ENCODE measurements at places on chromosomes 6 and 20.

GRCh38 chr6:142721215-142721920 lies 223.6 kb downstream of the HIVEP2 start:
- DNase-seq, result no peak

GRCh38 chr6:139219271-139219729 lies 72.5 kb downstream of the TXLNB start:
- DNase-seq, result peak; percentile 41

- DNase-seq, result no peak
These were observed 59.2 kb upstream of the DUSP22 start for GRCh38 chr6:232982-233640.

GRCh38 chr20:11076434-11077105 lies 402.8 kb upstream of the JAG1 start:
- DNase-seq, result no peak

- DNase-seq, result no peak
These were observed 122.2 kb downstream of the MTFR2 start for GRCh38 chr6:136127873-136128272.

DNA sequence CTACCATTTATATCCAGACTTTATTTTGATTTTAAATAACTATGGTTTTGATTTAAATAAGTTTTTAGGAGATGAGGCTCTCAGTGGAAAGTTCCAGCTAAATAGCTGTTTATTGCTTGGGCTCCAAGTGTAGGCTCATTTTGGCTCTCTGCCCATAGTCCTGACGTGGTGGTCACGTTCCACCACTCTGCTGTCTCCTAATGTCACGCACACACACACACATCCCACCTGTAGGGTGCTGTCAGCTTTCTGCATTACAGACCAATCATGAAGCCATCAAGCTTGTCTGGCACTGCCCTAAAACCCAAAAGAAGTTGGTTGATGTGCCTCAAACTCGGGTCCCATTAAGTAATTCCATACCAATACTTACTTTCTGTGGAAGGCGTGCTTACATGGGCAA lies 45.4 kb downstream of the PANK2 start:
- DNase-seq, result no peak

DNA sequence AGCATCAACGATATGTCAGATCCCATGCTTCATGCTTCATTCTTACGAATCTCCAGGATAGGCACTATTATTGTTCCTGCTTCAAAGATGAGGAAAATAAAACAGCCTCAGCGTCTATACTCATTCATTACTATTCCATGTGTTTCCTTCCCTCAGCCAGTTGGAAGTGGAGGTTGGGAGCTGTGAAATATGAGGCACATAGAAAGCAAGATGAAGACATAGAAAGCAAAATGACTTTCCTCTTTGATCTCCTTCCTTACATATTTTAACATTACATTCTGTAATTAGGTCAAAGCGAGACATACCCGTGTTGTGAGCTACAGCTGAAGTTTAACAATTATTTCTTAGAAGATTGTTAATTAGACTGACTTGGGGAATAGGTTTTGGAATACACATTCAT lies 125.4 kb downstream of the FYN start:
- DNase-seq, result no peak

DNA sequence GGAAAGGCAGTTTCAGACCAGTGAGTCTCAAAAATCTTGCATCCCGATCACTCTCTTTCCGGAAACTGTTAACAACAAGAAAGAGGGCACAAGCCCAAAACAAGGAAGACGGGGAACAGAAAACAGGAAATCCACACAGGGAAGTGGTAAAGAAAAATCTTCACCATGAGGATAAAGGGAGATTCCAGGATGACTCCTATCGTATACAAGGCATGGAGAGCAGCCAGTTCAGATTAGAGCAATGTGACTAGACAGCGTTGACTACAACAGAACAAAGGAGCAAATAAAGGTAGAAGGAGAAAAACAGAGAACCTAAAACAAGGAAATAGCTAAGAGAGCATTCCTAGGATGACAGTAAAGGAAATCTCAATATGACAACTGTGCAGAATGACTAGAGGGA lies 26.5 kb downstream of the VNN1 start:
- DNase-seq, result no peak

DNA sequence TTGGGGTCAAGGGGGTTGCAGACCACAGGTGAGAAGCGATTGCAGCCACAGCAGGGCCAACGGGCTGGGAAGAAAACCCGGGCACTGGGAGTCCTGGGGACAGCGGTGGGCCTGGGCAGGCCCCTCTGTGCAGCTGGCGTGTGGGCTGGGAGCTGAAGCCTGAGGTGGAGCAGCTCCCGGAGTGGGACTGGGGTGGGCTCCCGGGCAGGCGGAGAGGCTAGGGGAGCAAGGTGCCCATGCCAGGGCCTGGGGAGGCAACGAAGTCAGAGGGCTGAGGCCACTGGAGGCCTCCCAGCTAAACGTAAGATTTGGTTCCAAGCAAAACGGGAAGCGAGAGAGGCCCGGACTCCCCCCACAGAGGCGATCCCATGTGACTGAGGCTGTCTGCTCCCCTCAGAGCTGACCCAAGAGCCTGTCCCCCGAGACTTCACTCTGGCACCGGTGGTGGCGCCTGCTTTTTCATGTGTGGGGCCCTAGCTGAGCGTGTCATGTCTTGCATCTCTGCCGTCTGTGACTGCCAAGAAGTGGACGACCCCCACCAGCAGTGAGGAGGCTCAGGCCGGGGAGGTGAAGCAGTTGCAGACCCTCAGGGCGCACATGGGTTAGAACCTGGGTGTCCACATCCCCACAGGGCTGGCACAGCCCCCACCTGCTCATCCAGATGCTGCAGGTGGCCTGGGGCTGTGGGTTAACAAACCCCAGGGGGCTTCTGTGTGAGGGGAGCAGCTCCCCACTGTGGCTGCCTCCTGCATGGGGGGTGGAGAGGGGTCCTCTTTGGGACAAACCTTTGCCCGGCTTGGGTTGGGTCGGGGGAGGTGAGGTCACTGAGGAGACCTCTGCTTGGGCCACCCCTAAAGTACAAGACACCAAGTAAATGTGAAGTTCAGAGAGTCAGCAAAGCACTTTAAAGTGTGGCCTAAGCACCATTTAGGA lies 212.3 kb downstream of the TAF4 start:
- no peak for DNase-seq

DNA sequence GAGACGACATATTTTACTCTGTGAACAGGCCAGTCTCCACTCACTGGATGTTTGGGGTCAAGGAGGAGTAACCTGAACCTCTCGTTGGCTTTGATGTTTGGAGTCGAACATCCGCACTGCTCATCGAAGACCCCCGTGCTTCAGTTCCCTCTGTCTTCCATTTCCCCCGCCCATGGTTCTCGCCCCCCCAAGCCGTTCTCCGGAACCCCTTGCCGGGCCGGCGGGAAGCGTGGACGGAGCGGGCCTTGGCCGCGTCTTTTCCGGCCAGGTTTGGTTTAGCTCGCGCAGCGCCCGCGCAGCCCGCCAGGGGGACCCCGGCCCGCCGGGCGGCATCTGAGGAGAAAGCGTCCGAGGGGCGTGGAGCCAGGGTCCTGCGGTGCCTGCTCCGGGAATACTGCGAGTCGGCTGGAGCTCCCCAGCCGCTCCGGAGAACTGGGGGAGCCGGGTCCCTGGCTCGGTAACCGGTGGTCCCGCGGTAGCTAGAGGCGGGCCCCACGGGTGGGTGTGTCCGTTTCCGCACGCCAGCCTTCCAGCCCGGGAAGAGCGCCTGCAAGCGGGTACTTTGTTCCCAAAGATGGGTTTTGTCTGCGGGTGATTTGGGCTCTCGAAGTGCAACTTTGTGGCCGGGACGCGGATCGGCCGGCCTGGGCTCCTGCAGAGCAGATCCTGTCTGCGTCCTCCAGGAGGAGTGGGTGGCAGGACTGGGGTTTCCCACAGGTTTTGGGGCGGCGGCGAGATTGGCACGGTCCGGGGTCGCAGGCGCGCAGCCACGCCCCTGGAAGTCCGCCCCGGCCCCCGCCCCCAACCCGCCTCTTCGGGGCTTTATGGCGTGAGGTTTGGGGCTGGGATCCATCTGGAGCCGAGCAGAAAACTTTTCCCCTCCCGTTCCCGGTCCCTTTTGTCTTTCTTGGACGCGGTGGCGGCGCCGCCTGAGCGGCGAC lies at the start of gene TMEM200A:
Gene TMEM200A (plus strand): TSS at position 852 of the 941 bp plus-strand sequence. CDS start 74,406 bp downstream, outside the sequence.
- peak; percentile 53 for DNase-seq

DNA sequence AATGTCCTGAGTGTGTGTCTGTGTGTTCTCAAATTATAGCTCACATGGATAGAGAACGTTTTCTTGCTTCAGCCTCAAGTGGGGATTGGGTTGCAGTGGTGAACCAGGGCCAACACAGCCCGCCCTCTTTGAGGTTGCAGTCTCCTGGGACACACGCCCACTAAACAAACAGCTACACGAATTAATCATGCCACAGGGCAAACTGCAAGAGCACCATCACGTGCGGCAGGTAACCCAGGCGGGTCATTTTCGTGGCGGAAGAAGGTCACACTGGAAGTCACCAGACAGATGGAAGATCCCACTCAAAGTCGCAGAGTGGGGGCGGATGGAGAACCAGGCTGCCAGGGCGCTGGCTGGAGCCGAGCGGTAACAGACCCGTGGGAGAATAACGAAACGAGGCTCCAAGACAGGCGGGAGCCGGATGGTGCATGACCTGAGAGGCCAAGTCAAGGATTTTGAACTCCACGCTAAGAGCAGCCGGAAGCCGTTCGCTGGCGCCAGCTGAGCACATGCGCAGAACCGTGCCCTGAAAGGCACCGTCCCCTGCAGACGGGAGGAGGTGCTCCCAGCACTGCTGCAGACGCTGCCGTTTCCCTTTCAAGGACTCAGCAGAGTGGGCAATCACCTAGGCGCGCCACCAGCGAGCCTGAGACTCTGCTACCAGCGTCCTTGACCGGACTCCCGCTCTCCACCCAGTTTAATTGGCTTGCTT lies 10.7 kb downstream of the DLL1 start:
- DNase-seq, result no peak

DNA sequence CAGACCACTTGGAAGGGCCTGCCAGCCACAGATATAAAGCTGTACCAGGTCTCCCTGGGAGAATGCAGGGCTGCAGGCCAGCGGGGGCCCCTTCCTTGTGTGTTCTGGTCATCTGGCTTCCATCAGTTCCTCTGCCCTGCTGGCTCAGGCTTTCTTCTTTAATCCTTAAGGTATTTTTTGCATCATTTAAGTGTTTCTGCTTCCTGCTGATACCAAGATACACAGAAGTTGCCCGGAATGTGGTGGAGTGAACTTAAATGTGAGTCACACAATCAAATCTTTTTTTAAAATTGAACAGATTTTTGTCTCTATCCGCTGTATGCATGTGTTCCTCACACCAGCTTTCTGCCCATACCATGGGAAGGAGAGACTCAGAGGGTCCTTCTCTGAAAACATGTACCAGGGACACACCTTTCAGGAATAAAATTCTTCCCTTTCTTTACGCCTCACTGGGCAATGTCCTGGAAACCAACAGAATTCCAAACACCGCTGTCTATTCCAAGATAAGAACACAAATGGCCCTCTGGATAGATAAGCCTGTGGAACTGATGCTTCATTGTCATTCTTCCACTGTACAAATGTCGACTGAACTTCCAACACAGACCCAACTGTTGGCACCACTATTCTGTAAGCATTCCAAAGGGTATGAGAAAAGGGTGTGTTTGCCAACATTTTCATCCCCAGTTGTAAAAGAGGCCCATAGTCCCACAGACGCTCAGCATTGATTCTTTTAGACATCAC lies 206.2 kb upstream of the MYLIP start:
- no peak for DNase-seq

Data from GM12891 (cell line).